ENCODE measurements at places on chromosomes 5 and 9. TPM values are rescaled to one million over a fixed set of nuclear protein-coding genes. Genes with fewer than 3 reads are reported as not detected.

GZMA gene
- total RNA-seq = not detected

SPARC gene
- 17.8 TPM for total RNA-seq

GABRG2 gene
- total RNA-seq = not detected

TRIM36 gene
- total RNA-seq = 2.1 TPM

TSSK1B gene
- not detected for total RNA-seq

ABL1 gene
- 49.6 TPM for total RNA-seq

SLC28A3 gene
- 0.01 TPM for total RNA-seq

LURAP1L gene
- total RNA-seq = 28.3 TPM

CORO2A gene
- 1.8 TPM for total RNA-seq

GABRA1 gene
- total RNA-seq = not detected

GTF3C5 gene
- 66.6 TPM for total RNA-seq

TAF1L gene
- total RNA-seq = not detected

ESM1 gene
- not detected for total RNA-seq

CCL28 gene
- 0.06 TPM for total RNA-seq

RGS7BP gene
- total RNA-seq = not detected

FOXD1 gene
- 19.4 TPM for total RNA-seq

SPINK6 gene
- 0.75 TPM for total RNA-seq

PPIC gene
- 18.7 TPM for total RNA-seq

FAM200C gene
- total RNA-seq = 1.8 TPM

SPINK4 gene
- not detected for total RNA-seq

RIC1 gene
- 11.7 TPM for total RNA-seq

RASA1 gene
- total RNA-seq = 23.2 TPM

EGFL7 gene
- 38.6 TPM for total RNA-seq

RNF208 gene
- 1.8 TPM for total RNA-seq

HK3 gene
- not detected for total RNA-seq

MARCHF11 gene
- not detected for total RNA-seq

NR5A1 gene
- total RNA-seq = 0.17 TPM

PCDHGA9 gene
- total RNA-seq = 0.03 TPM

EQTN gene
- total RNA-seq = not detected

CCDC127 gene
- 6.0 TPM for total RNA-seq

NME5 gene
- total RNA-seq = not detected

ADAMTS6 gene
- total RNA-seq = 0.06 TPM

PROB1 gene
- total RNA-seq = 0.19 TPM

NPR3 gene
- 14.7 TPM for total RNA-seq

GAS1 gene
- 0.09 TPM for total RNA-seq

GADD45G gene
- total RNA-seq = 0.31 TPM

TPPP gene
- 6.6 TPM for total RNA-seq

WDR70 gene
- 9.3 TPM for total RNA-seq

TMEM8B gene
- 2.4 TPM for total RNA-seq

HRH2 gene
- total RNA-seq = 0.34 TPM

HACD4 gene
- total RNA-seq = 1.0 TPM

GPR21 gene
- not detected for total RNA-seq

ARHGEF39 gene
- total RNA-seq = 18.8 TPM

NXNL2 gene
- 0.70 TPM for total RNA-seq

All from A549 treated with AZD2906 at 1 μM for 4 hours (cell line).